Putamen (tissue), 1 donor: ENCODE measurements at places on chromosomes 16 and 17.

- peak; percentile 19 for DNase-seq
Observed at GRCh38 chr16:4179020-4179419, 62.8 kb upstream of the ADCY9 start.

- no peak for DNase-seq
Observed at GRCh38 chr17:27354491-27355081, 60.7 kb downstream of the WSB1 start.

DNA sequence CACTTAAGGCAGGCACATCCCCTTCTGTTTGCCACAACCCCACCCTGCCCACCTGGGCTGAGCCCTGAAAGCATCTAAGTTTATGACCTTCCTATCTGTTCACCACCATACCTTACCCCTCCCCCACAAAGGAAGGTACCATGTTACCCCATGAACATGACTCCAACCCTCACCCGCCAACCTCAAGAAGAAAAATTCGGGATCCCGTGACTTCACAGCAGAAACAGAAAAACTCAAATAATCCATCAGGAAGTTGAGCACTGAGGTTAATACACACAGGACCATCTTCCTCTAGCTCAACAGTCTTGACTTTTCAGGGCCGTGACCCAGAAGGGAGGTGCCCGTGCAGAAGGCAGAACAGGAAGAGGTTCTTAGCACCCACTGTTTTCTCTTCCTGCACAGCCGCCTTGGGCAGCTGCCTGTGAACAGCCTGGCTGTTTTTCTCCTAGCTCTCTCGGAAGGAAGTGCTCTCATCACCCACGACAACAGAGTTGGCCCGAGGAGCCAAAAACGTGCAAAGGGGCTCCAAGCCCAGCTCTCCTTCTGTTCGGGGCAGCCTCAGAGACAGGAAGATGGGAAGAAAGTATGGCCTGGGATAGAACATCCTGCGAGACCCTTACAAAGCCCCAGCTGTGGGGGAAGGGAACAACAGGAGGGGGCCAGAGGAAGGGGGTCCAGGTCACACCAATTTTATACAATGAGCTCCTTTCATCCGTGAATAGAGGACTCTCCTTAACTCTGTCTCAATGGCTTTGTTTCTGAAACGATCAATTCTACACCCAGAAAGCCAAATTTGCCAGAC lies 101.1 kb downstream of the XYLT1 start:
- DNase-seq = peak; percentile 38

DNA sequence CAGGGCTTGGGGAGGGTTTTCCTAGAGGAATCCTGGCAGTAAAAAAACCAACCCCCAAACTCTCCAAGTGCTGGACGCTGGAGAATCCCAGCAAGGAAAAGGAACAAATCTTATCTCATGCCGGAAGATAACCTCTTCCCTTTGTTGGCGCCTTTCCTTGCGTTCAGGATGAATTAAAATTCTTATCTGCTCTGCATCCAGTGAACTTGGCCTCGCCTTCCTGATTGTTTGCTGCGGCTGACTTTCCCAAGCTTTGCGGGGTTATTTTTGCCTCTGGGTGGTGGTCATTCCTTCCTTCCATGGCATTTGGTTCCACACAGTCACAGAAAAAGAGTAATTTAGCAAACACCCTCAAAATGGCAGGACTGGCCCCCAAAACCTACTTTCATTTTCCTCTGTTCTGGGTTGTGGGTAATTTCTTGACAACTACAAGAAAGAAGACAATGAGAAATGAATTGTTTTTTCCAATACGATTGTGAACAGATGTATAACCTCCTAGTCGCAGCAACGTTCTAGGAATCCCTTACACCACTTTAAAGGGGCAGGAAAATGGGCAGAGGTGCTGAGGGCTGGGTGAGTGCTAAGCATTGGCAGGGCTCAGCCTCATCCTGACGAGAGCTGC lies 77.8 kb downstream of the MRC2 start:
- DNase-seq = peak; percentile 39

DNA sequence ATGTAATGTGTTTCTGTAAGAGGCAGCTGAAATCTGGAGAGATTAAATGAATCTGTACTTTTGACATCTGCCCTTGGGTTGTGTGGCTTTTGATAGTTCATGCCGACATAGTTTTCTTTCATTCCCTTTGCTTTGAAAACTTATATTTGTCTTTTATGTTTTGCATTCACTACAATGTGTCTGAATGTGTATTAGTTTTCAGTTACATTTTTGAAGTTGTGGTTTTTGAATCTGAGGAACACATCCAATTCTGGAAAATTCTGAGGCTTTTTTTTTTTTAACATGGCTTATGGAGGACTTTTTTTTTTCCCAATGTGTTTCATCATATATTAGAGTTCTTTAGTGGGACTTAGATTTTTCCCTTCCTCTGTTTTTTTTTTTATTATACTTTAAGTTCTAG lies 683.7 kb upstream of the SOX9 start:
- DNase-seq = no peak

- DNase-seq = no peak
Observed at GRCh38 chr17:35006345-35006744, 26.0 kb downstream of the LIG3 start.

- DNase-seq = no peak
Observed at GRCh38 chr17:76650504-76650903, 6.9 kb upstream of the ST6GALNAC1 start.

DNA sequence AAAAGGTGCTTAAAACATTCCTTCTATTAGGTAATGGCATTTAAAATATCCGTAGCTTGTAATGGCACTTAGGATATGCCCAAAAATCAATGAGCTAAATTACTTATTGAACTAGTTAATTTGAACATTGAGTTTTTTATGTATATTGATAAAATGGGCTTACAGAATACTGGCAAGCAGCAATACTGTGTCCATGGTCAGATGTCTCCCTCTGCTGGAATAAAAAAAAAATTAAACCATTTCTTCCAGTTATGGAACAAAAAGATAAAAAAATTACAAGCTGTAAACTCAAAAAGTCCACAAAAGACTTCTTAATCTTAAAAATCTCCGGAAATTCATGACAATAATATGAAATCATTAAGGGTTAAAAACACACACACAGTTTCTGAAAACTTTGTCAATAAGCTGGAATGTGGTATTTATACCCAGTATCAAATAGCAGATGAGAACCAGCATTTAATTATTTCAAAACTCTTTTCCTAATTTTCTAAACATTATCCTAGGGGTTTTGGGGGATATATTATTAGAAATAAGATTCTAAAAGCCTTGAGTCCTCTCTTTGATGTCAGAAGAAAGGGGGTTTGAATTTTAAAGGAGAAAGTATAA lies 21.5 kb upstream of the PSMD7 start:
- DNase-seq = no peak

- DNase-seq = no peak
Observed at GRCh38 chr17:8150194-8151119, 1.7 kb downstream of the PER1 start.

- no peak for DNase-seq
Observed at GRCh38 chr17:34556384-34556783, 23.0 kb upstream of the TMEM132E start.

- no peak for DNase-seq
Observed at GRCh38 chr16:79845734-79846135, 245.2 kb upstream of the MAF start.

DNA sequence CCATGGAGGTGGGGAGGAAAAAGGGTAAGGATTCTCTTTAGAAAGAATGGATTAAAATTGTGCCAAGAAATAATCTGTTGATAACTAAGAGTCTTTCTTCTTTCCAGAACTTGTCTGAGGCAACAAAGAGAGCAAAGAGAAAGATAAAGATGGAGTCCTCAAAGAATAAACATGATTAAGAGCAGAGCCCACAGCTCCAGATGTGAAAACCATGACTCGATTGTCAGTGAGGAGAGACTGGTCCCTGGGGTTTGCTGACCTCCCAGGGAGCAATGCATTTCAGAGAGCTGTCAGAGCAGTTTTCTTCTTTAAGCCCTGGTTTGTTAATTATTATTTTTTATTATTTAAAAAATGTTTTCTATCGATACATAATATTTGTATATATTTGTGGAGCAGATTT lies 74.6 kb downstream of the TMEM100 start:
- DNase-seq = no peak

GRCh38 chr16:75546293-75546692 lies 9.8 kb downstream of the TMEM231 start:
- DNase-seq = no peak

DNA sequence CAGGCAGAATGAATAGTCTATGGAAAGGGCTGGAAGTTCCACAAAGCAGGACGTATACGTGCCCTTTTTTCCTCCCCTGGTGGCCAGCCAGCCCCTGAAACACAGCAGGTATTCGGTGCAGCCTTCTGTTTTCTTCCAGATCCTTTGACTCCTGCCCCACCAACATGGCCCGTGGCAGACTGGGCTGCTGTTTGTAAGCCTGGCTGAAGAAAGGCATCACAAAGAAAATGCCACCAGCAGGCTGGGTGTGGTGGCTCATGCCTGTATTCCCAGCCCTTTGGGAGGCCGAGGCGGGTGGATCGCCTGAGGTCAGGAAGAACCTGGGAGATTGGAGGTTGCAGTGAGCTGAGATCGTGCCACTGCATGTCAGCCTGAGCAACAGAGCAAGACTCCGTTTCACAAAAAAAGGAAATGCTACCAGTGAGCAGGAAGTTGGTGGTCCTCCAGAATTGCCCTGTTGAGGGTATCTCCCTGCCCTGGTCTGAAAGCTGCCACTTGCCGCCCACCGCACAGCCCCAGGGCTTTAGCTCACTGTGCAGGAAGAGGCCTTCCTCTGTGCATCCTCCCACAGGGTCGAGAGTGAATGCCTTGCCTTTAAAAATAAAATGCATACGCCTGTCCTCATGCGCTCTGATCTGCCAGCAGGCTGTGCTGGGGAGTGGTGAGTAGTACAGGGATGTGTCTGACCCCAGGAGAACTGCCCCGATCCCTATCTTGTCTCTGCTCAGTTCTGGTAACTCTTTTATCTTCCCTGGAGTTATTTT lies 587.7 kb downstream of the MAF start:
- DNase-seq = no peak

GRCh38 chr16:2775765-2776499 lies 1.1 kb downstream of the ELOB start:
- no peak for DNase-seq

GRCh38 chr17:38563362-38564253 lies 42.1 kb downstream of the SRCIN1 start:
- DNase-seq = no peak

GRCh38 chr17:54813896-54814295 lies 86.8 kb upstream of the TOM1L1 start:
- no peak for DNase-seq

DNA sequence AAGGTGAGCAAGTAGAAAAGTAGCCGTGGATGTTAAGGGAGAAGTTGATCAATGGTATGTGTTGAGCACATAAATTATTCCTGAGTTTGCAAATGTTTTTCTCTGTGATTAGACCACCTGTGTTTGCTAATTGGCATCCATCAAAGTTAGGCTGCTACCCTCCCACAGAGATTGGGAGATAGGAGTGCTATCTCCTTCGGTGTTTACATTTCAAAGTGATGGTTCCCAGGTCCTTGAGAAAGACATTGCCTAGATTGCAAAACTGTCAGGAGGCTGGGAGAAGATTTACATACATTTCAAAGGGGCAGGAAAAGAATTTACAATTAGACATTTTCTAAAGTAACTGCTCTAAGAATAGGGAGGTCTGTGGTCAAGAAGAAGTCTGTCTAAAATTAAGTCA lies 54.3 kb upstream of the CNTNAP4 start:
- no peak for DNase-seq

- DNase-seq = no peak
Observed at GRCh38 chr17:35104844-35105450, 14.7 kb downstream of the RAD51D start.

- DNase-seq = no peak
Observed at GRCh38 chr17:1431631-1432104, 24.4 kb downstream of the CRK start.

GRCh38 chr16:56675685-56676210 lies 6.1 kb downstream of the MT1H start:
- no peak for DNase-seq

DNA sequence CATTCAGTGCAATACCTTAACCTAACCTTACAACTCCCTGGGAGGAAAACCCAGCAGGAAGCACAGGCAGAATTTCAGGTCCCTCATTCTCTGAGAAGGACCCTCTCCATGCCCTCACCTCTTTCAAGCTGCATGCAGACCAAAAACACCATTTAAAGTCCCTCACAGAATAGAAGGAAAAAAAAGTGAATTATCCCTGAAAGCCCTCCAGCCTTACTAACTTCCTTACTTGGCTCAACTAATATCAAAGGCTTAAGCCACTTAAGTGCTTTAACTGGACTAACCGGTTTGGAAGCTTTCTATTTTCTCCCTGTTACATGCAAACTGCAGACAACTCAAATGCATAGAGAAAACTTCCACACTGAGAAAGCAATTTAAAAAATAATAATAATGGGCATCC lies 60.5 kb downstream of the ADAMTS18 start:
- no peak for DNase-seq

GRCh38 chr17:6755731-6756184 lies at the start of gene XAF1:
XAF1 (plus strand) TSS chr17:6756046; CDS start chr17:6756079, 33 bp downstream.
- peak; percentile 24 for DNase-seq

- no peak for DNase-seq
Observed at GRCh38 chr17:72945473-72945872, 147.0 kb downstream of the SLC39A11 start.

DNA sequence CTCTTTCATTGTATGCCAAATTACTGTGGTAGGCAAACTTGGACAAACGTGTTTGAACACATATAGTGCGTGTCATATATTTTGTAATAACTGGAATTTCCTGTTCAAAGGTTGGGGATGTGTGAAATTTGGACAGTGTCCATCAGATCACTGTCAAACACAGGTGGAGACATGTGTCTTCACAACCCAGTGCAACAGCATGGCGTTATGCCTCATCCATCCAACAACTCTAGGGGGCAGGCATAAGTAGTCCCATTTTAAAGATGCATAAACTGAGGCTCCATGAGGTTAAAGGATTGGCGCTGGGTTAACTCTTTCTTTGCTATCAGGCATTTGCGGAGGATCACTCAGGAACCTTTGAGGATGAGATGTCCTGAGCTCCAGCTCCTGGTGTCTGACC lies 103.7 kb downstream of the RBFOX1 start:
- no peak for DNase-seq

DNA sequence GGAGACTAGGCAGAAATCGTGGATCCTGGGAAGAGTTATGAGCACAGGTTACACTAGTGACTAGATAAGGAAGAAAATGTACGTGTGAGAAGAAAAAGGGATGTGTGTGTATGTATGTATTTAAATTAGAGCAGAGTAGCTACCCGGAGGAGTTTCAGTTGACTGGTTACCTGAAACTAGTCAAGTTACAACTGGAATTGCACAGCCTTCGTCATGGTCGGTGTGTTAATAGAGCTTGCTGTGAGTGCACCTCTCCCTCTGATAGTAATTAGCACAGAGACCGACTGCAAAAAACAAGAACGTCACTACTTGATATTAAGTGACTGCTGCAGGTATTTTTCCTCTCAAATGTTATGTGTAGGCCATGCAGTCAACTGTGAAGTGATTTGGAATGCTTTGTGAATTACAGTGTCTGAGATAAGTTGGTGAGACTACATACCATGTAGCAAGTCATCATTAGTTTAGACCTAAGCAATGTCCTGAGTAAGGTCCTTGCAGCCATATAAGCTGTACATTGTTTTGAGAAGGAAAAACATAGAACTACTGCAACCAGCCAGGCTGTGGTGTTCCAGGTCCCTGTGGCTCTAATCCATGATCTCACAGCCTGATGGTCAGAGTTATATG lies 95.7 kb downstream of the WNT3 start:
- DNase-seq = no peak
